Pancreas (tissue), 10 donors: ENCODE measurements at places on chromosomes 7 and 10. TPM values are rescaled to one million over a fixed set of nuclear protein-coding genes. Genes with fewer than 3 reads are reported as not detected.

The HYAL4 gene
- total RNA-seq = not detected

The IGF2BP3 gene
- 0.38 TPM for total RNA-seq

The HKDC1 gene
- total RNA-seq = 3.8 TPM

The NUTM2B gene
- total RNA-seq = 1.3 TPM

The FKBP6 gene
- total RNA-seq = not detected

The SFTPA1 gene
- total RNA-seq = not detected

The BHLHA15 gene
- total RNA-seq = 405 TPM

The KCNMA1 gene
- 3.9 TPM for total RNA-seq

The COL13A1 gene
- 0.35 TPM for total RNA-seq

The CALML3 gene
- not detected for total RNA-seq

DNA sequence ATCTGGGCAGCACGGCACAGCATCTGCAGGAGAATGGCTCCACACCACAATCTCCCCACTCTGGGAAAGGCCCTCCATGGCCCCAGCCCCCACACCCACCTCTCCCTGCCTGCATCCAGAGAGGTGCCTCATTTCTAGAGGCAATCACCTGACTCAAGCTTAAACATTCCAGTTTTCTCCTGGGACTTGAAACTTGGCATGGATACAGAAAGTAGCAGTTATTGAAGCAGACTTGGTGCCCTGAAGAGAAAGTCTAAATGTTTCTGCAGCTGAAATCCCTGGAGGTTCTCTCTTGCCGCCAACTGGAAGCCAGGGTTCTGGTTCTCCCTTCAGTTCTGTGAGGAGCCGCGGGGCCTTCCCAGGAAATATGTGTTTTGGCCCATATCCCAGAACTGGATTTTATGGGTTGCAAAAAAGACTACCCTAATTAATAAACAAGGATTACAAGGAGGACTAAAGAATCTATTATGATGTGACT is 122.8 kb downstream of the SKIDA1 start:
- no peak for DNase-seq
- H3K36me3 ChIP-seq = no peaks in the 10 kb centered on the region
- no peak overlapping the region for H3K27ac ChIP-seq
- H3K27me3 ChIP-seq = no peaks in the 10 kb centered on the region
- no peak overlapping the region for H3K4me3 ChIP-seq

DNA sequence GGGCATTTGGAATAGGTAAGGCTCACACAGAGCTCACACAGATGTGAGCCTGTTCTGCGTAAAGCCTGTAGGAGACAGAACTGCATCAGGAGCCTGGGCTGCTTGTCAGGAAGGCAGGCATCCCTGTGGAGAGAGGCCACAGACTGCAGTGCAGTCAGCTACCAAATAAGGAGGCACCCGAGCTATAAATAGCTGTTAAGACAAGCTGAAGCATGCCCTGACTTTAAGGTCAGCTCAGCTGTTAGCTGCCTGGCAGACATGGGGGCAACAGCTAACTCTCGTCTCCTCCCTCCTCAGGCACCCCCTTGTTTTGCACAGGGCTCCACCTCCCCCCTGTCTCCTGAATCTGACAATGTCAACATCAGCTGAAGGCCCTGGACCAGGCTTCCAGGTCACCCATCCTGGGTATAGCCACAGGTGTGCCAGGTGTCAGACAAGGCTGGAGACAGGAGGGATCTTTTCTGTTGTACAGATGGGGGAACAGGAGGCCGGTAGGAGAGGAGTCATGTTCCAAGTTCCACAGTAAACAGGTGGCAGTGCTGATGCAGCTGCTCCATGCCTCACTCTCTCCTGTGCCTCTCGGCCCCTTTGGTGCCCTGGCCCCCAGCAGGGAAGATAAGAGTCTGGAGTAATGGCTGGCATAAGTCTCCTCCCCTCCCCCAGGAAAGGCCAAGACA is 27.6 kb upstream of the MKRN1 start:
- H3K36me3 ChIP-seq = no peaks in the 10 kb centered on the region
- no peaks in the 10 kb centered on the region for H3K27me3 ChIP-seq
- H3K4me3 ChIP-seq = no peak overlapping the region

DNA sequence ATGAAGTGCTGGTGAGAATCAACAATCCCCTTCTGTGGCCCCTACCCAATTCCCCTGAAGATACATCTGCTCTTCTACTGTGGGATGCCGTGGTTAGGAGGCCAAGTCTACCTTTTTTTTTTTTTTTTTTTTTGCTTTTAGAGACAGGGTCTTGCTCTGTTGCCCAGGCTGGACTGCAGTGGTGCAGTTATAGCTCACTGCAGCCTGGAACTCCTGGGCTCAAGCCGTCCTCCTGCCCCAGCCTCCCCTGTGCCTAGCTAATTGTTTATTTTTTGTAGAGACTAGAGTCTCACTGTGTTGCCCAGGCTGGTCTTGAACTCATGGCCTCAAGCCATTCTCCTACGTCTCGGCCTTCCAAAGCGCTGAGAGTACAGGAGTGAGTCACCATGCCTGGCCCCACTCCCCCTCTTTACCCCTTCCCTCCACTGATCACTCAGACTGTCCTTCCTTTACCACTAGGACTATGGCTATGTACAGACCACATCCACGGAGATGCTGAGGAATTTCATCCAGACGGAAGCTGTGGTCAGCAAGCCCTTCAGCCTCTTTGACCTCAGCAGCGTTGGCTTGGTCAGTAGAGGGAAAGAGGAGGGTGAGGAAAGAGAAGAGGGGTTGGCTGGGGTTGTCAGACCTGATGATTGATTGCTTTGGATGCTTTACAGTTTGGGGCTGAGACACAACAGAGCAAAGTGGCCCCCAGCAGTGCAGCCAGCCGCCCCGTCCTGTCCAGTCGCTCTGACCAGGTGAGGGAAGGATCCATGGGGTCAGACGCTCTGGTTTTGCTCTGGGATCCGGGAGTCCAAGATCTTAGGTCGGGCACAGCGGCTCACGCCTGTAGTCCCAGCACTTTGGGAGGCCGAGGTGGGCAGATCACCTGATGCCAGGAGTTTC is 1.8 kb downstream of the AP4M1 start:
- DNase-seq = no peak
- H3K4me1 ChIP-seq = peaks cover 4% of the 10 kb centered on the region
- no peaks in the 10 kb centered on the region for H3K27me3 ChIP-seq
- no peak overlapping the region for H3K4me3 ChIP-seq

GRCh38 chr10:109993551-109994330 is 14.0 kb upstream of the ADD3 start:
- peaks cover 33% of the 10 kb centered on the region for H3K4me1 ChIP-seq
- no peak for DNase-seq
- no peaks in the 10 kb centered on the region for H3K27me3 ChIP-seq
- no peaks in the 10 kb centered on the region for H3K36me3 ChIP-seq
- no peak overlapping the region for H3K27ac ChIP-seq

GRCh38 chr7:152464312-152465118 is 28.7 kb upstream of the KMT2C start:
- peak overlapping the region; percentile 94 for H3K4me3 ChIP-seq
- DNase-seq = peak; percentile 70
- peaks cover 7% of the 10 kb centered on the region for H3K4me1 ChIP-seq
- no peaks in the 10 kb centered on the region for H3K36me3 ChIP-seq
- no peaks in the 10 kb centered on the region for H3K27me3 ChIP-seq

GRCh38 chr7:49577576-49577975 is 195.9 kb upstream of the VWC2 start:
- no peak overlapping the region for H3K27ac ChIP-seq
- H3K4me3 ChIP-seq = no peak overlapping the region
- no peak for DNase-seq
- H3K4me1 ChIP-seq = no peaks in the 10 kb centered on the region
- H3K36me3 ChIP-seq = no peaks in the 10 kb centered on the region
- no peaks in the 10 kb centered on the region for H3K27me3 ChIP-seq

GRCh38 chr10:72248468-72249151 is 25.1 kb upstream of the DDIT4 start:
- no peaks in the 10 kb centered on the region for H3K27me3 ChIP-seq
- peaks cover 57% of the 10 kb centered on the region for H3K4me1 ChIP-seq
- no peaks in the 10 kb centered on the region for H3K36me3 ChIP-seq
- peak overlapping the region; percentile 92 for H3K27ac ChIP-seq

DNA sequence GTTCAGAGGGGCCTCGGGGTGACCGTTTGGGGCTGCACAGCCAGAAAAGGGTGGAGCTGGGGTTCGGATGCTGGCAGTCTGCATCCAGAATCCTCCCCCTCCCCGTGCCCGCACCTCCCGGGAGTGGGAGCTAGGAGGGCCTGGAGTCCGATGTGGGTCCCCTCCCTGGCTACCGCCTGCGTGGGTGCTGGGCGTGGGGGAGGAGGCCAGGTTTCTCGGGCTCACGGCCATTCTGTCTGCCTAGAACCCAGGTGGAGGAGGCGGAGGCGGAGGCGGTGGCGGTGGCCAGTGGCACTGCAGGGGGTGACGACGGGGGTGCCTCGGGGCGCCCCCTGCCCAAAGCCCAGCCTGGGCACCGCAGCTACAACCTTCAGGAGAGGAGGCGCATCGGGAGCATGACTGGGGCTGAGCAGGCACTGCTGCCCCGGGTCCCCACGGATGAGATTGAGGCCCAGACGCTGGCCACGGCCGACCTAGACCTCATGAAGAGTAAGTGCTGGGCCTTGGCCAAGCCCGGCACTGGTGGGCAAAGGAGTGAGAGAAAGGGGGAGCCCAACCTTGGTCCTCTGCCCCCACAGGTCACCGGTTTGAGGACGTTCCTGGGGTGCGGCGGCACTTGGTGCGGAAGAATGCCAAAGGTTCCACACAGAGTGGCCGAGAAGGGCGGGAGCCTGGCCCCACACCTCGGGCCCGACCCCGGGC is 7.0 kb downstream of the SLC4A2 start:
- no peak overlapping the region for H3K4me3 ChIP-seq
- peaks cover 24% of the 10 kb centered on the region for H3K4me1 ChIP-seq
- no peak for DNase-seq
- H3K27ac ChIP-seq = no peak overlapping the region

- no peak overlapping the region for H3K4me3 ChIP-seq
- no peaks in the 10 kb centered on the region for H3K27me3 ChIP-seq
- no peak for DNase-seq
- no peaks in the 10 kb centered on the region for H3K4me1 ChIP-seq
- no peaks in the 10 kb centered on the region for H3K36me3 ChIP-seq
- no peak overlapping the region for H3K27ac ChIP-seq
Observed at GRCh38 chr7:19305698-19306097, 160.5 kb upstream of the FERD3L start.

DNA sequence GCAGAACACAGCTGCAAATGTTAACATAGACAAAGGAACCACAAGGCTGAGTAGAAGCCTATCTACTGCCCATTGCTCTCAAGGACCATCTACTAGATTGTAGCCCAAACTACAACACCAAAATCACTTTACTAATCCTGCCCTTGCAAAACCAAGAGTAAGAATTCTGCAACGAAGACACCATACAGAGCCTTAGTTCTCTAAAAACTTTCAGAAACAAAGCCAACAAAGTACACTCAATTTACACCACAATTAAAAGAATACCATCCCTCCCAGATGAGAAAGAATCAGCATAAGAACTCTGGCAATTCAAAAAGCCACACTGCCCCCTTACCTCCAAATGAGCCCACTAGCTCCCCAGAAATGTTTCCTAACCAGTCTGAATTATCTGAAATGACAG is 294.3 kb downstream of the CTNNA3 start:
- H3K4me1 ChIP-seq = no peaks in the 10 kb centered on the region
- H3K27ac ChIP-seq = no peak overlapping the region
- no peaks in the 10 kb centered on the region for H3K27me3 ChIP-seq
- no peaks in the 10 kb centered on the region for H3K36me3 ChIP-seq

DNA sequence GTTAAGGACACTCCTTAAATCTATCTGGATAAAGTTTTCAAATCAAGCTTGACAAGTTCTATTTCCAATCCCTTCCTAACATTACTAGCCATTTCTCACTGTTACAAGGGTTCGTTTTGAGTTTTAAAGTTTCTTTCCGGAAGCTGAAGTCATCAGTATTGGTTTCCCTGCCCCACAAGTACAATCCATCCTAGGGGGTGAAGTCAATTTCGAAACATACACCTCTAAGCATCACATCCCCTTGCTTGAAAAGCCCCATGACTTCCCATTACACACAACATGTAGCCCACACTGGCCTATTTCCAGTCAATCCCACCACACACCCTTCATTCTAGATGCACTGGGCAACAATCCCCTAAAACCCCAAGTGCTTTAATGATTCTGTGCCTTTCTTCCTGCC is 13.0 kb downstream of the DPY19L1 start:
- H3K27me3 ChIP-seq = no peaks in the 10 kb centered on the region
- no peaks in the 10 kb centered on the region for H3K4me1 ChIP-seq
- H3K36me3 ChIP-seq = no peaks in the 10 kb centered on the region
- H3K27ac ChIP-seq = no peak overlapping the region

DNA sequence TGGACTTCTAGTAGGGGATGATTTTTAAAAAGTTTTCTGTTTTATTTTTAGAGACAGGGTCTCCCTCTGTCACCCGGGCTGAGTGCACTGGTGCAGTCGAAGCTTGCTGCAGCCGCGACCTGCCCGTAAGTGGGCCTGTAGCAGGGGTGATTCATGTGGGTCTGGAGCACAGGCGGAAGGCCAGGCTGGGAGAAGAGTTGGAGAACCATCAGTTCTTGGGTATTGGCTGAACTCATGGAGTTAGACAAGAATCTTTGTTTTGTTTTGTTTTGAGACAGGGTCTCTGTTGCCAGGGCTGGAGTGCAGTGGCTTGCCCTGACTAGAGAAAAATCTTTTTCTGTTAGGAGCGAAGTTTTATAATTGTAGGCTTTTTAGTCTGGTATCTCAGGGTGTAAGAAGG is 5.7 kb downstream of the SRRT start:
- no peak overlapping the region for H3K27ac ChIP-seq
- DNase-seq = no peak
- peaks cover 4% of the 10 kb centered on the region for H3K36me3 ChIP-seq
- no peak overlapping the region for H3K4me3 ChIP-seq
- H3K27me3 ChIP-seq = no peaks in the 10 kb centered on the region
- peaks cover 14% of the 10 kb centered on the region for H3K4me1 ChIP-seq

DNA sequence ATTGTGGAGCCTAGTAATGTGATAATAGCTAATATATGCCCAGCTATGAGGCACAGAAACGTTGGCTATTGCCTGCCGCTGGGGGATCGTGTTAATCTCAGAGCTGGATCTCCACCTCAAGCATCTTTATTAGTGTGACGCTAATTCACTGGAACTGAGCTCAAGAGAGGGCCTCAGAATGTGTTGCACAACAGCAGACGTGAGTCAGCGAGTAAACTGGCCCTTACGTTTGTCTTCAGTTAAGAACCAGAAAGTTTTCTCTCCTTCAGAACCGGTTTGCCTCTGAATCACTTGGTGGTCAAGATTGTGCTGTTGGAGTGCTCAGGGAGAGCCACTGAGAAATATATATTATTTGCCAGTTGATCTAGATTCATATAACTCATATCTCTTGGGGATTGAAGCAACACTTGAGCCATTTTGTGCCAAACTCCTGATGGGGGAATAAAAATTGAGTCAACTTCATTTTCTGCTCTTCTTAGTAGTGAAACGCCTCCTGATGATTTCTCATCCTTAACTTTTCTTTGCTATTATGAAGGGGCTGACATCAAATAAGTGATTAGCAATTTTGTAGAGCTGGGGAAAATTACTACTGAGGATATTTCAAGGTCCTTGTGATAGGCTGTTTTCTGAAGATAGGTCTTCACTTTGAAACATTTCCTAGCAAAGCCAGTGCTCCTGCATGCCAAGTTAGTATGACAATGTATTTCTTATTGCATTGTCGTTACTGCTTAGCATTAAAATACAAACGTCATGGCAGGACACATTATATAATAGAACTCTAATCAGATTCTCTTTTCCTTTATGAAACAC is 22.3 kb downstream of the BZW2 start:
- no peaks in the 10 kb centered on the region for H3K4me1 ChIP-seq
- H3K27me3 ChIP-seq = no peaks in the 10 kb centered on the region
- H3K27ac ChIP-seq = no peak overlapping the region
